ENCODE measurements at places on chromosomes 11 and 22.

DNA sequence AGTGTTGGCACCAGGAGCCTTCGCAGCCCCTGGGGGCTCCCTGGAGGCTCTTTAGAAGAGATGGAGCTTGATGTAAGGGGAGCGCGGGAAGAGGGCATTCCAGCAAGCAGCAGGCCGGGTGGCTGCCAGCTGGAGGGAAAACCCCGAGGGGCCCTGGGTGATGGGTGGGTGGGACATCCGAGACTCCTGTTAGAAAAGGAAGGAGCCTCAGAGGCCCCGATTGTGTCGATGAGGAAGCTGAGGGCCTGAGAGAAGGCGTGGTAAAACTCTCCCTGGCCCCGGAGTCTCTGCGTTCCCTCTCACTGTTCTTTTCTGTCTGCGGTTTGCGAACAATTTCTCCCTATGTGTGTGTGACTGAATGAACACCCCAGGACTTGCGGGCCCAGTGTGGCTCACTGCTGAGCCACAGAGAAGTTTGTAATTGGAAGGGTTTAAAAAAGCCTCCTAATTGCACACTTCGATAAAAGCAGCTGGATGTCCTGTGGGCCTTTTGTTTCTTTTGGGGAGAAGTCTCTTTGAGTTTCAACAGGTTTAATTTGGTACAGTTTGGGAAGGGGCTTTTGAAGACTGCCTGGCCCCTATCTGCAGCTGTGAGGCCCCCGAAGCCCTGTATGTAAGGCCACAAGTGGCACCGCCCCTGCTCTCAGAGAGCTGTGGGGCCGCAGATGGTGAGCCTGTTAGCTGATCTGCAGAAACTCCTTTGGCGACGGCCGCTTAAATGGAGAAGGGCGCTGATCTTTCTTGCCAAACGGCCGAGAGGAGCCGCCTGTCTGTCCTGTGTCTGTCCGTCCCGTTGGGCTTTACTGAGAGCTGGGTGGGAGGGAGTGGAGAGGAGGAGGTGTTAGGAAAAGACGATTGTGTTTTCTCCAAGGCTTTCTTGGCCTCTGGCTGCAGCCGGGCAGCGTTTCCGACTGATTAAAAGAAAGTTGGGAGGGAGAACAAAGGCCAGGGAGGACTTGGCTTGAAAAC, 2.0 kb downstream of the FBLN1 start:
- DNase-seq = peak; percentile 53

DNA sequence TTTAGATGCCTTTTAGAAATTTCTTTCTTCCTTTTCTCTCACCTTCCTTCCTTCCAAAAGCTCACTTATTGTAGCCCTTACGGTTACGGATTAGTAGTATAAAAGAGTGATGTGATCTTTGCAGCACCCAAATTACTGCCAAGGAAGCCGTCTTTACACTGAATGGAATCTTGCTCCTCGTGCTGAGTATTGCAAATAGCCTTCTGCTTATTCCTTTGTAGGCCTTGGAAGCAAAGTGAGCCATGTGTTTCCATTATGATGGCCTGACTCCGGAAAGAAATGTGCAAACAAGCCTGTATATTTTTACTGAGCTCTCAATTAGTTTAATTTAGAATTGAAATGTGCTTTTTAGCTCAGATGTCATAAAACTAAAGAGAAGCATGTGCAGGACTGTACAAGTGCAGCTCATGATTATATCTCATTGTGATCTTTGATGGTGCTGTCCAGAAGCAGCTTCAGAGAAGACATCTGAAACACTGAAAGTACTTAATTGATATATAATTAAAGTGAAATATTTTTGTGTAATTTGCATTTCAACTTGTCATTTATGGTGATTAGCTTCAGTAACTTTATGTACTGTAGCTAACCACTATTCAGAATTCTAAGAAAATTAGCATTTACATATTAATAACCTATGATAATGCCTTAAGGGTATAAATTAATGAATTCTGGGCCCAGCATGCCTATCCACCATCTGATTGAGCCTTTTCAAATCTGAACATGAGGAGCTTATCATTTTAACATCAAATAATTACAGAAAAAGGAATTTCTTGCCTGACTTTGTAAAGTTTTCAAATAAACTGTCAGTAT, 129.3 kb downstream of the GRIA4 start:
- no peak for DNase-seq

GRCh38 chr11:31895926-31896325, 84.8 kb upstream of the PAX6 start:
- no peak for DNase-seq

GRCh38 chr22:48310740-48311139, 1516.9 kb downstream of the BRD1 start:
- DNase-seq = no peak

DNA sequence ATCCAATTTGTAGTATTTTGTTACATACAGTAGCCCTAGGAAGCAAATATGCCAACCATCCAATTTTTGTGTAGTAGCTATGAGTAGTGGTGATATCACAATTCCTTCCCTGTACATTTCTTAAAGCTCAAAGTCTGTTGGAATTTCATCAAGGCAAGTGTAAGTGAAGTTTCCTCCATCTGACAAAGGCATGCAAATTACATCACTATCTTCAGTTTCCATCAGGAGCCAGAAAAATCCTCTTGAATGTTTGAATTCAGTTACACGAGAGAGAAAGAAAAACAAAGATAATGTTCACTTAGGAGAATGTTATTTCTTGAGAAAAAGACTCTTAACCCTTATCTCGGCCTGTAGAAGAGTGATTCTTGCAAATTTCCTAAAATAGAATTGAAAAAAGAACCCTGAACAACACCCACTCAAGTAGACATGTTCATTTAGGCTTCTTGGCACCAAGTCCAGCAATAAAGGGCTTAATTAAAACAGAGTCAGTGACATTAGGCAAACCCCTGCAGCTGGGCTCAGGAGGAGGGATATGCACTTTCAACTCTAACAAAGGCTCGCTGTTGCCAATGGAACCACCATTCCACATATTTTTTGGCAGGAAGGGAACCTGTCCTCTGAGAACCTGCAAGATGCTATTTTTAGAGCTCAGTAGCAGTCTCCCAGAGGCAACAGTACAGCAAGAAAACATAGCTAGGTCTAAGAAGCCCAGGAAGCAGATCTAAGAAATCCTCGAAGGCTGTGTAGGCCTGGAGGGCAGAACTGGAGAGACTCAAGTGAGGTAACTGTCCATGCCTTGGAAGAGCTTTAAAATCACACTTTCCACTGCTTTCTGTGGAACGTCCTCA, 144.6 kb downstream of the CCDC81 start:
- DNase-seq = peak; percentile 87

- no peak for DNase-seq
Observed at GRCh38 chr11:26087120-26087935, 244.6 kb upstream of the ANO3 start.

DNA sequence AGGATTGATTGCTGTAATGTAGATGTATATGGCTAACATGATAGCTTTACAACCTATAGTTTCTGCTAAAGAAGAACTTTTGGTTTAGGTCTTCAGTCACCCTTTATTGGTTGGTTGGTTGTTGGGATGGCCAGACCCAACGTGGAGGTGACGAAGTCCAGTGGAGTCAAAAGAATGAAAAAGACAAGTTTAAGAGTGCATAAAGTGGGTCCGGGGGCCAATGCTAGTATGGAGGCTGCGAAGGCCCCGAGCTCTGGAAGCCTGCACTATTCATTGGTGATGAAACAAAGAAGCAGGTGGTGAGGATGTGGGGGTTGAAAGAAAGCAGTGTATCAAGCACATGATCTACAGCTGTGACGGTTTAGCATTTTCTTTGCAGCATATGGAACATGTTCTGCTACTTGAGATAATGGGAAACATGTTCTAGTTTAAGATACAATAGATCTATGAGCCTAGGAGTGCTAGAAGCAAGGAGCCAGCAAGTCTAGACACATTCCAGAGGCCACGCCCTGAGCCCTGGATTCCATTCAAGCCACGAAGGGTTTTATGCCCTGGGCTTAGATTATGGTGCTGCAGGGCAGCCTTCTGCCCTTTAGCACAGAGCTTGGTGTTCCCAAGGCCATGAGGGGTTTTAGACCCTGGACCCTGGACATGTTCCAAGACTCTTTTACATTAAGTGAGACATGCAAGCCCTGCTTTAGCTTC, 6.3 kb downstream of the TCP11L1 start:
- peak; percentile 52 for DNase-seq

DNA sequence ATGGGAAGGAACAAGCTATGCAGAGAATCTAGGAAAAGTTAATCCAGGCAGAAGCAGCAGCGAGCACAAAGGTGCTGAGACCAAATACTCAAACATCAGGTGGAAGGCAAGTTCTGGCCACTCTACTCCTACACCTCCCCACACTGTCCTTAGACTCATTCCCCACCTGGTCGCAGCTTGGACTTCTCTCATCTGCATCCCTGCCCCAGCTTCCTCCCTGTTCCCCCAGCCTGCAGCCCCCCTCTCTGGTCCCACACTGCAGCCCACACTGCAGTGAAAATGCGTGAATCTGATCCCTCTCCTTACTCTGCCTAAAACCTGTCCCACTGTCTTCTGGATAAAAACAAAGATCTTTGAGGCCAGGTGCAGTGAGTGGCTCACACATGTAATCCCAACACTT, 9.1 kb downstream of the TPBGL start:
- no peak for DNase-seq

DNA sequence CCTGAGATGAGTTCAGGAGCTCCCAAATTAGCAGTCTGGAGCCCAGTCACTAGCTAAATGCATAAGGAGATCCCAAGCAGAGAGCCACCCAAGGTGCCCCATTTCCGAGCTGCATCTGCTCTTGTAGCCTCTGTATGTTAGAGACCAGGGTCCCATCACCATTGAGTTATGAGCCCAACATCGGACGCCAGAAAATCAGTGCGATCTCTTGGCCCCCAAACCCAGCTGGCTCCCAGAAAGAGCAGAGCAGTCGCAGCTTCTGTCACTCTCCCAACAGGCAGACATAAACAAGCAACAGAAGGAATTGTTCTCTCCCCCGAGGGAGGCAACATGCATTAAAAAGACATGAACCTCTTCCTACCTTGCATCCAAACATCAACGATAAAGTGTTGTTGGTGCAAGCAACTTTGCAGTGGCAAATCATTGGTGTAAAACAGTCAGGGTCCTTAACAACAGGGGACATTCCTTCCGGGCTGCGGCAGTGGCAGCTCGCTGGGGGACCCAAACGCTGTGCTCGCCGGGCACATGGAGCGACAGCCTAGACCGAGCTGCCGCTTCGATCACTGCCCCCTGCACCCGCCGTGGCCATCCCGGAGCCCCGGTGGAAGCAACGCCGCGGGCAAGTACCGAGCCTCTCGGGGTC, 907.1 kb downstream of the DLG2 start:
- DNase-seq = no peak

- DNase-seq = peak; percentile 94
Observed at GRCh38 chr11:1559111-1559951, 12.7 kb downstream of the DUSP8 start.

DNA sequence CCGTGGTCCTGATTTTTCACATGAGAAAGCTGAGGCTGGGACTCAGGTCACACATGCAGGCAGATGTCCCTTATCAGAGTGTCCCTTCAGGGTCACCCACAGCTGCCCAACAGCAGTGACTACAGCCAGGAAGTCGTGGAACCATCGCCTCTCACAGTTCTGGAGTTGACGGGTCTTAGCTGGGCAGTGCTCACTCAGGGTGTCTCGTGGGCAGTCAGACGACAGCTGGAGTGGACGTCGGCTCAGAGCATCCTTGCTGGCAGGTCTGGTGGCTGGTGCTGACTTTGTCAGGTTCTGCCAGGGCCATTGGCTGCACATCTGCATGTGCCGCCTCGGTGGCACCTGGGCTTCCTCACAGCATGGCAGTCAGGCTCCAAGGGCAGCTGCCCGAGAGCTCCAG, 35.6 kb upstream of the TH start:
- DNase-seq = no peak

DNA sequence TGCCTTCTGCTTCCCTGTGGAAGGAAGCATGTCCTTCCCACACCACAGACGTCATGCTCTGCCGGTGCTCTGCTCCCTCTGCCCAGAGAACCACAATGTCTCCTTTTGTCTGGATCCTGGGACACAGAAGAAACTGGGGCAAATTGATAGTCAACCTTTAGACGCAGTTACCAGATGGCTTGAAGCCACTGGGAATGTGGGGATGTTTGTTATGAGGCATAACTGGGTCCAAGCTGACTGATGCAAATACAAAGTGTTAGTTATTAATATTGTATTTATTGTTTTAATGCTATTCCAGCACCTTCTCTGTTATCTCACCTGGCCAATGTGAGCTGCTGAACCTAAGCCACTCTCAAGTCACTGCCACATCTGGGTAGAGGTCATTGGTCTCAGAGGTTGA, 322.2 kb downstream of the SHANK2 start:
- DNase-seq = no peak

- no peak for DNase-seq
Observed at GRCh38 chr11:33590441-33590840, 110.2 kb downstream of the C11orf91 start.

DNA sequence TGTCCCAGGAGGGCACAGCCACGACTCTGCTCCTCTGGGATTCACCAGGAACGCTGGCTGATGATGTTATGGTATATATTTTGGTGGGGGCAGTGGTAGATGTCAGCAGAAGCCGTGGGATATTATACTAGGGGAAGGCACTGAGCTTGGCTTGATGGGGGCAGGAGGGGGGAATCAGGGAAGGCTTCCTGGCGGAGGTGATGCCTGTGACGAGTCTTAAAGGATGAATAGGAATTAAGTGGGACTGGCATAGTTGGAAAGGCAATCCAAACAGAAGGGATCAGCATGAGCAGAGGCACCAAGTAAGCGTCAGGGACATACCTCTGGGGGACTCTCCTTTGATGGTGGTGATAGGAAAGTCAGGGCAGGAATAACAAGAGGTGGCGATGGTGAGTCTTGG, 47.6 kb downstream of the TP53I11 start:
- DNase-seq = no peak

- peak; percentile 85 for DNase-seq
Observed at GRCh38 chr11:65150509-65151299, 16.4 kb upstream of the SYVN1 start.

- peak; percentile 39 for DNase-seq
Observed at GRCh38 chr11:6988506-6988905, 31.6 kb downstream of the ZNF214 start.

- DNase-seq = peak; percentile 15
Observed at GRCh38 chr11:1573903-1574237, 1.8 kb upstream of the DUSP8 start.

GRCh38 chr11:75930534-75930933, 115.5 kb downstream of the UVRAG start:
- peak; percentile 34 for DNase-seq

GRCh38 chr11:134482865-134483264, 70.8 kb upstream of the B3GAT1 start:
- DNase-seq = no peak

- no peak for DNase-seq
Observed at GRCh38 chr22:36404446-36404845, 16.7 kb upstream of the MYH9 start.

GRCh38 chr11:27551127-27551526, 44.6 kb upstream of the LIN7C start:
- DNase-seq = no peak

DNA sequence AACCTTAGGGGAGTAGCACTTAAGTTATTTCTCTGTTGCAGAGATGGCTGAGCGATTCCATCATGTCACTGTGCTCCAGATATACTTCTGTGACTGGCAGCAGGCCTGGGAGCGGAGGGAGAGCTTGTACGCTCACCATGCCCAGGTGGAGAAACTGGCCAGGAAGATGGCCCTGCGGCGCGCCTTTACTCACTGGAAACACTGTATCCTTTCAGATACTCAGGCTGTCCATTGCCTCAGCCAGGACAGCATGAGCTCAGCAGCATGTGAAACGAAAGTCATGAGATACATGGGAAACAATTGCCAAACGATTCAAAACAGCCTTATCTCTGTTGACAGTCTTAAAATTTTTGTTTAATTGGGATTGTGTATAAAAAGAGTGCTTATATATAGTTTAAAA, 78.9 kb downstream of the SFI1 start:
- DNase-seq = no peak
